ENCODE measurements at places on chromosomes 7 and 10.

DNA sequence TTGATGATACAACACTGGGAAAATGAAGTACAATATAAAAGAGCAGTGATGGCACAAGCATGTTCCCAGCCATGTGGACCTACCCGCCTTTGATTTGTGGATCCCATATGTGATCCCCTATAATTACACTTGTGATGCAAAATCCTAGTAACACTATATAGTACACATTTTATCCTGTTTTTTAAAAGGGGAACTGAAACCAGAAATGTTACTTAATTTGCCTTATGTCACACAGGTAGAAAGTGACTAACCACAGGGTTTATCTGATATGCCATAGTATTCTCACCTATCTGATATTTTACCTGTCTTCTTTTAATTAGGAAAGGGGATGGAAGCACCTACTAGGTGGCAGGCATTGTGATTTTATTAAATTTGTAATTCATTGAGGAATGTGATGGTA, 35.0 kb downstream of the ARMC3 start:
- no peak for DNase-seq

- no peak for DNase-seq
These were observed 122.1 kb downstream of the EGFR start for GRCh38 chr7:55140941-55141278.

DNA sequence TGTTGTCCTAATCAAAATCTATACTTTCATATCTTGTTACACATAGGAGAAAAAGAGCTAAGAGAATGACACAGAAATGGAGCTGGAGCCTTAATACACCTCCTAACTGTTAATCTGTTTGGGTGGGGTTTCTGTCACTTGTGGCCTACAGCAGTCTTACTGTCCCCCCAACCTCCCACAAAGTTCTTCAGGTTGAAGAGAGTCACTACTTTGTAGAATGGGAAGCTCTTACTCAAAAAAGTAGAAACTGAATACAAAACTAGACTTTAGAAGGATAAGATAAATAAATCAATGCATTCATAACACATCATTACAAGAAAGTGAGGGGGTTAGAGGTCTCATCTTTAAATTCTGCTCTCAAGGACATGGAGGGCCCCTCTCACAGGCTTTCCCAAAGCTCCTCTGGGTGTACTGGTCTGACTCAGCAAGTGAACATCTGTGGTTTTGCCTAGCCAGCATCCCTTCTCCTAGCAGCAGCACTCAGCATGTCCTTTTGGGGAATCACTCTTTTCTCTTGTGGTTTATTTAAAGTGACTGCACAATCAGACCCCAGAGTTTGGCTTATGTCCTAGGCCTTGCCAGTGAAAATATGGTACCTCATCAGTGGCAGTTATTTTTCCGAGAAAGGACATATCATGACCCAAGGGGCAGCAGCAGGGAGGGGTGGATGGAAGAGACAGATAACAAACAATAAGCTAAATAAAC, 2.0 kb upstream of the BLVRA start:
- no peak for DNase-seq

GRCh38 chr7:98396768-98397167, 4.1 kb downstream of the BAIAP2L1 start:
- no peak for DNase-seq

DNA sequence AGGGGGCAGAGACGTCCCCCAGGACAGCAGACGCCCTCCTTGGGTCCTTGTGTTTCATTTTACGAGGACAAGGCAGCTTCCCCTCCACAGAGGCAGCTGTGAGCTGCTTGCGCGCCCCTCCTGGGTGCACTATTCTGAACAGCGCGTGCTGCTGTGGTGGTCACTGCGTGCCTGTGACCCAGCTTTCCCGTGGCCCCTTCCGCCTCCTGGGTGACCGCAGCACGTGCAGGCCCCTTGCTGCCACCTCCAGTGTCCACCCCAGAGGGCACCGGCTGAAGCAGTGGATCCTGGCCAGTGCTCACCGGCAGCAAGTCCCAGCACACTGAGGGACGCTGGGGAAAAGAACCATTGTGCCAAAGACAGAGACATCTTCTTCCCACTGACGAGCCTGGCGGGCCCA, 81.4 kb downstream of the TCERG1L start:
- DNase-seq: no peak

- no peak for DNase-seq
These were observed 86.3 kb downstream of the OAT start for GRCh38 chr10:124332426-124332825.

GRCh38 chr10:2509081-2509531, 558.2 kb upstream of the PFKP start:
- DNase-seq: no peak

GRCh38 chr7:135406918-135407317, 103.0 kb downstream of the CNOT4 start:
- DNase-seq: no peak

- no peak for DNase-seq
These were observed 759.9 kb downstream of the IPMK start for GRCh38 chr10:57507788-57508187.

DNA sequence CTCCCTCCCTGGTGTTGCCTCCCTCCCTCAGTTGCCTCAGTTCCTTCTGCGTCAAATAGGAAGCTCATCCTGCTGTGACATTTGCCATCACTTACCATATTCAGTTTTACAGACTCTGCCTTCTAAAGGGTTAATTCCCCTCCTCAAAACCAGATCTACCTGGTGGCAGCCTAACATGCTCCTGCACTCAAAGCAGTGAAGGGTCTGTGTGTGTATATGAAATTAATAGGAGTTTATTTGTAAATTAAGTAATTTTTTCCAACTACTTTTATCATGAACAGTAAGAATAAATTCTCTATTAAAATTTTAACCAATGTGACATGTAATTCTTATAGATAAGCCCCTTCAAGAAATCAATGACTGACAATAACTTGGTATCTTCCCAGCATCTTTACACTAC, 158.6 kb upstream of the INSYN2A start:
- DNase-seq: no peak

DNA sequence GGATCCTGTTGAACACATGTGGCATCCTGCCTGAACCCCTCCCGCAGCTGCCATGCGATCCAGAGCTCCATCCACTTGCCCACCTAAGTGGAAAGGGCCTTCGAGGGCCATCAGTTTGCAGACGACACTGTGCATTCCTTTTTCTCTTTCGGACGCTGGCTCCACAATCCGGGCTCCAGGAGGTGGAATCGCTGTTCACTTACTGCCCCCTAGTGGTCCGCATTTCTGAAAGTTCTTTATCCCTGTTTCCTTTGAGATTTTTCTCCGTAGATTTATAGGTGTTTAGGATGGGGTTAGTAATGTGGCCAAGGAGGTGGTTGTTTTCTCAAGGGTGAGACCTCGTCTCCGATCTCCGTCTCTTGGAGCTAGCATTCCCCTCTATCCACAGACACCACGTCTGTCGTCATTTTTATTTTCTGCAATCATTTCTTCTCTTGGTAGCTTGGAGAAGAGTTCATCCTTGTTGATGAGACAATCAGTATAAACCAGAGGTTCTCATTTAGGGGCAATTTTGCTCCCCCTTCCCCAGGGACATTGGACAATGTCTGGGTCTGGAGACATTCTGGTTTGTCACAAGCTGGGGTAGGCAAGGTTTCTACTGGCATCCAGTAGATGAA, 204.6 kb downstream of the ARHGAP21 start:
- DNase-seq: peak; percentile 79

- peak; percentile 89 for DNase-seq
These were observed 777.7 kb downstream of the PHTF2 start for GRCh38 chr7:78576236-78576635.

DNA sequence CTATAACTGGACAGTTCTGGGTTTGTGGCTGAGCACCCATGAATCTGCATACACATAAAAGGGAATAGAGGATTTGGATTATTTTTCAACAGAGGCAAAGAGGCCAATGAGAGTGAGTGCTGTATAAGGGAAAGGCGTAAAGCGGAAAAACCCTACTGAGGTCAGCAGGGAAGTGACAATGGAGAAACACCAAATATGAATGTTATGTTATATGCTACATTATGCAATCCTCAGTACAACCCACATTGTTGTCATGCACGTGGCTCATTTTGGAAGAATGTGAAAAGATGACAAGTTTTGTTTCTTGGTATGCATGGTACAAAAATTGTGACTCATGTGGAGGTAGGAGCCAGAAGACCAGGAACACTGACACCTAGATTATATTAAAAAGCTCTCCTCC, 113.6 kb upstream of the AMPH start:
- DNase-seq: no peak

DNA sequence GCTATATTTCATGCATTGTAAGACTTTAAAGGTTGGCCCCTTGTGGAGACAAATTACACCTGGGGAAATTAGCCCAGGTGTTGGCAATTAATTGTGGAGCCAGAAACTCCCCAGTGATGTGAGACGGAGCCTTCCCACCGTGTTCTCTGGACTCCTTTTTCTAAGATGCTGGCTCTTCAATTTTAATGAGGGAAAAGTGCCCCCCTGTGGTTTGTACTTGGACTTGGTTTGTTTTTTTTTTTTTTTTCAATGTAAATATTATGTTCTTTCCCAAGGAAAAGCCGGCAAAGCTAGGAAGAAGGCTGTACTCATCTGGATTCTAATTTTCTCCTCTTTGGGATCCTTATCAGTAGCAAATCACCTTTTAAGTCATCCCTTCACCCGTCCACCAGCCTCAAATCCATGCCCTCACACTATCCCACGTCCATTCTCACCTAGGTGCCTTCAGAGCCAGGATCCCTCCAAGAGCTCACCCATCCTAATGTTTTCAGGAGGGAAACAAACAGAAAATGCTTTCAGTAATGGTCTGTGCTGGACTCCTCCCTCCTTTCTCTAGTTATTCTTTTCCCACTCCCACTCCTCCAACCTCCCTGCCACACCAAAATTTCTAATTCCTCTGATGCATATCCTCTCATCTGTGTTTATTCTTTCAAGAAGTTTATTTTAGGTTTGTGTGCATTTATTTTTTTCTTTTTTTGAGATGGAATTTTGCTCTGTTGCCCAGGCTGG, 20.4 kb upstream of the ST8SIA6 start:
- no peak for DNase-seq

GRCh38 chr7:130886438-130887135, 152.6 kb upstream of the KLF14 start:
- peak; percentile 56 for DNase-seq

GRCh38 chr7:17774248-17774647, 166.0 kb downstream of the SNX13 start:
- no peak for DNase-seq

DNA sequence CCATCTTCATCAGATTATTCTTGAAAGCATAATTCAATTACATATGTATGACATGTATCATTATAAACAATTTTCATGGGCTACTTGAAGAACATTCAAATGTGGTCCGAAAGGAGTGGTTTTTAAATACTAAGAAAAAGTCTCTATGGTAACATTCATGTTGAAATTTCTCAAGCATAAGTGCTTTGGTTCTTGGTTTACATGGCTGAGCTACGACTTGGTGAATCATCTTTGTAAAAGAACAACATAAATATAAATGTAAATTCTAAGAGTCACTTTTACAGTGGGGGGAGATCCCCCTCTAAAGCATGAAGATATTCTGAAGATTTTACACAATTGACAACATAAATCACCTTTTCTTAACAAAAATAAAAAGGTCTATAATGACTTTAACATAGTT, 118.6 kb downstream of the MAGI2 start:
- DNase-seq: no peak

DNA sequence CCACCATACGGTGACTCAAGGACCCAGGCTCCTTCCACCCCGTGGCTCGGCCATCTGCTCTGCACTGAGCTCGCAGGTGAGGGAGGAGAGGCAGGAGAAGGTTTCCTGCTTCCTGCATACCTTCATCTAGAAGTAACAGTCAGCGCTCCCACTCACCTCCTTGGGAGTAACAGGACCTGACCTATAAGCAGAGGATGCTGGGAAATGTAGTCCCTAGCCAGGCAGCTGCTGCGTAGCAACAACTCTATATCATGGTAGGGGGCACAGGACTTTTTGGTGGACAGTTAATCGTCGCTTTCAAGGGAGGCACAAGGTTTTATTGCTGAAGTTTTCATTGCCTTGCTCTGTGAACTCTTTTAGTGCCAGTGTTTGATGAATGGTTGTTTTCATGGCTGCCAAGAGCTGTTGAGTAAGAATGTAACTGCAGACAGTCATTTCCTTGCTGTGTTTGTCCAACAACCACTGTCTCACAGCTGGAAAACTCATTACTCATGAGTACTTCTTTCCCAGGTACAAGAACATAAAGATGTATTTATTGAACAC, 10.2 kb upstream of the ZFYVE27 start:
- peak; percentile 84 for DNase-seq

- no peak for DNase-seq
These were observed 288.3 kb downstream of the ADARB2 start for GRCh38 chr10:1449021-1449420.

- DNase-seq: no peak
These were observed 483.0 kb downstream of the MAGI2 start for GRCh38 chr7:78970440-78970916.

- no peak for DNase-seq
These were observed 40.3 kb downstream of the ANKRD7 start for GRCh38 chr7:118264836-118265235.

DNA sequence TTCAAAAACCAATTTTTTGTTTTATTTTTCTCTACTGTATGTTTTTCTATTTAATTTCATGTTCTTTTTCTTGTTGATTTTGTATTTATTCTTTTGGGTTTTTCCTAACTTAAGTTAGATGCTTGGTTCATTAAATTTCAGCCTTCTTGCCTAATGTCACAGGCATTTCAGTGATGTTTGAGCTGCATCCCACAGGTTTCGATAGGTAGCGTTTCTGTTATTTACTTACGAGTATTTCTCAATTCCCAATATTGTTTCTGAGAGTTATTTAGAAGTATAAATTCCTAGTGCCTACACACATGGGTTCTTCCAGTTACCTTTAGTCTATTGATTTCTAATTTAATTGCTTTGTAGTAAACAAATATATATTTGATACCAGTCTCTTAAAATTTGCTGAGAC, 18.2 kb downstream of the PROSER2 start:
- no peak for DNase-seq

- DNase-seq: peak; percentile 94
These were observed at the start of gene FRAT2 for GRCh38 chr10:97334370-97335175. FRAT2 (minus strand) TSS chr10:97334729; CDS start chr10:97334572, 157 bp downstream.

- no peak for DNase-seq
These were observed 24.0 kb downstream of the BZW2 start for GRCh38 chr7:16670021-16670420.

DNA sequence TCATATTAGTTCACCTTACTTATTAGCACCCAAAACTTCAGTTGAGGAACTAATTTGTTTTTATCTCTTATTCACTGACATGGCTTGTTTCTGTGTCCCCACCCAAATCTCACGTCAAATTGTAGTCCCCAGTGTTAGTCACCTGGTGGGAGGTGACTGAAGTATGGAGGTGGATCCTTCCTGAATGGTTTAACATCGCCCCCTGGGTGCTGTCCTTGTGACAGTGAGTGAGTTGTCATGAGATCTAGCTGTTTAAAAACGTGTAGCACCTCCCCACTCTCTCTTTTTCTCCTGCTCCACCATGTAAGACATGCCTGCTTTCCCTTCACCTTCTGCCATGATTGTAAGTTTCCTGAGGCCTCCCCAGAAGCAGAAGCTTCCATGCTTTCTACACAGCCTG, 75.0 kb upstream of the HECTD2 start:
- no peak for DNase-seq
